ENCODE measurements at places on chromosomes 11 and 22.
A peak's percentile ranks its signal among the peaks of the same experiment; 100 is the strongest.

DNA sequence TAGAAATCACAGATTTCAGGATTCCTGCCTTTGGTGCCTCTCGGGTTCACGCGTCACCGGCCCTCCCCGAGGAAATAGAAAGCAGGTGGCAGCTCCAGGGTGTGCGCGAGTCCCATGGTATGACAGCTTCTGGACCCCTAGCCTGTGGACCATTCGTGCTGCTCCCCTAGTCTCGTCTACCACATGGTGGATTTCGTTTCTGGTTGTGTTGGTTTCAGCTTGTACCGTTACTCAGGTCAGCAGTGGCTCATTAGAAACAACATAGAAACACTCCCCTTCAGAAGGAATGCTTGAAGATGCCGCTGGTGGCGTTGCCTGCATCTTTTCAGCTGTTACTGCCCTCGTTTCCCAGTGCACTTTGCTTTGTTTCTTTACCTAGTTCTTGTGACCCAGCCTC lies 700 bp downstream of the TTC17 start:
- DNase-seq = peak; percentile 57

DNA sequence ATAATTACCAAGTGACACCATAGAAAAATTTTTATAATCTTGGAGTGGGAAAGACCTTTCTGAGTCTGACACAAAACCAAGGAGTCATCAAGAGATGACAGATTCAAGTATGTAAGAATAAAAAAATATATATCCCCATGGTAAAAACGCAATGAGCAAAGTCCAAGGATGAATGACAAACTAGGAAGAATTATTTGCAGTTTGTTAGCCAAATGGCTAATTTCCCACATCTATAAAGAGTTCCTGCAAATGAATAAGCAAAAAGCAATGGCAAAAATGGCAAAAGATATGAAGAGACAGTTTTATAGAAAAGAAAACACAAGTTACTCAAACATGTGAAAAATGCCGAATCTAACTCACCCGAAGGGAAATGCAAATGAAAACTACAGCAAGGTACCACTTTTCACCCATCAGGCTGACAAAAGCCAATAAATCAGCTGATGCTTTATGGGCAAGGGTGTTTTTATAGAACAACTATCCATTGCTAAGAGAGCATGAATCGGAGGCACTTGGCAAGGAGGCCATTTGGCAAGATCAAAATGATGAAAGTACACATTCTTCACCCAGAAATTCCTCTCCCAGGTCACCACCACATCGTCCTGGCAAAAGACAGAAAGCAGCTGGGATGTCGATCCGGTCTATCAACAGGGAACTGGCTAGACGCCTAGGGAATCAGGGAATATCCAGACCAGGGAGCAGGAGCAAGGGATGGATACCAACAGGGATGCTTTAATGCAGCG lies 21.1 kb upstream of the KLHL35 start:
- DNase-seq = peak; percentile 62

- DNase-seq = peak; percentile 52
Observed at GRCh38 chr11:12285811-12286222, 91.6 kb upstream of the PARVA start.

- no peak for DNase-seq
Observed at GRCh38 chr22:50009765-50010675, 2.5 kb downstream of the IL17REL start.

DNA sequence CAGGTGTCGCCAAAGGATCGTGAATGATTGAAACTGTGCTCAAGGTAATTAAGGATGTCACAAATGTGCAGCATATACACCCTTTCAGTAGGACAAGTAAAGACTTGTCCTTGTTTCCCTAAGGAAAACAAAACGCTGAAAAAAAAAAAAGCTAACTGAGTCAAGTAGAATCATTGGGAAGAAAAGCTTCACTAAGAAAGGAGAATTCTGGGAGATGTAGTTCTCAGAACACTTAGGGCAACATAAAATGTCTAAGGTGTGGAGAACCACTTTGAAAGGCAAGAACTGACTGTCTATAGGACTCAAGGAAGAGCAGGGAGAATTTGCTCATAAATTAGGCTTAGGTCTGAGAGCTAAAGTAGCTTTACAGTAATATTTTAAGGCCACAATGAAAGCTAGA lies 2.9 kb upstream of the OR5T1 start:
- no peak for DNase-seq

DNA sequence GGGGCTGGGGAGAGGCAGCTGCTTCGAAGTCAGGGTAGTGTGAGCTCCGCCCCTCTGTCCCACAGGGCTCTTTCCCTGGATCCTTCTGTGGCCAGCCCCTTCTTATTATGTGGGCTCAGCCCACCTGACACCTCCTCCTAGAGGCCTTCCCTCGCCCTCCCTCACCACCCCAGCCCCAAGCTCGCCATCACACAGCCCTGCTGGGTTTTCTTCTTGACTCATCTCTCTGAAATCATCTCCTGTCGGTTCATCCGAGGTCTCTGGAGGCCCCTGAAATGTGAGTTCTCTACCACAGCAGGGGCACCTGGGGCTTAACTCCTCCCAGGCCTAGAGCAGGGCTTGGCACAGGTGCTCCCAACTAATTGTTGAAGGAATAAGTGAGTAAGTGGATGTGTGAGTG lies 65.2 kb downstream of the CACNA1I start:
- peak; percentile 14 for DNase-seq

DNA sequence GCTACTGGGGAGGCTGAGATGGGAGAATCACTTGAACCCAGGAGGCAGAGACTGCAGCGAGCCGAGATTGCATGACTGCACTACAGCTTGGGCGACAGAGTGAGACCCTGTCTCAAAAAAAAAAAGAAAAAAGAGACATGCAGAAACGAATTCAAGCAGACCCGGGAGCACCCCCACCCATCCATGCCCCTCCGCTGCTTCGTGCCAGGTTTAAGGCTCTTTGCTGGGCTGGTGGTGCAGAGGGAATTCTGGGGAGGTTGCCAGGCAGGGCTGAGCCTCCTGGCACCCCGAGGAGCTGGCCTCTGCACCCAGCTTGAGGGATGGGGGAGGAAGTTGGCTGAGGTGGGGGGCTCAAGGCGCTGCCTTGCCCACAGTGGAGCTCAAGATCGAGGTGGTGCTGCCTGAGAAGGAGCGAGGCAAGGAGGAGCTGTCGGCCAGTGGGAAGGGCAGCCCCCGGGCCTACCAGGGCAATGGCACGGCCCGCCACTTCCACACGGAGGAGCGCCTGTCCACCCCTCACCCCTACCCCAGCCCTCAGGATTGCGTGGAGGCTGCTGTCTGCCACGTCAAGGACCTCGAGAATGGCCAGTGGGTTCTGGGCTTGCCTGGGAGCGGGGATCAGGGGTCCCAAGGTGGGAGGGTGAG lies 6.0 kb downstream of the AIFM3 start:
- DNase-seq = no peak

- peak; percentile 81 for DNase-seq
Observed at GRCh38 chr11:69744435-69744834, 30.7 kb downstream of the FGF4 start.

GRCh38 chr11:97607291-97608000 lies 1217.6 kb downstream of the JRKL start:
- peak; percentile 66 for DNase-seq

DNA sequence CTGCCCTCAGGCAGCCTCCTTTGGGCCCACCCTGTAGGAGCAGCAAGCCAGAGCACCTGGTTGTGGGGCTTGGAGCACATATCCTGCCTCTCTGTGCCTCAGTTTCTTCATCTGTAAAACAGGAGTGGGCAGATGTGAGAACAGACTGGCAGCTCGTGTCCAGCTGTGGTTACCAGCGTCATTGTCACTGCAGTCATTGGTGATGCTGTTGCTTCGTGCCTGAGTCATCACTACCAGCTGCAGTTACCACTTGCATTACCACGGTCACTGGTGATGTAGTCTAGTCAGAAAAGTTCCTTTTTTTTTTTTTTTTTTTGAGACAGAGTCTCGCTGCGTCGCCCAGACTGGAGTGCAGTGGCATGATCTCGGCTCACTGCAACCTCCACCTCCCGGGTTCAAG lies 20.4 kb downstream of the RSPH14 start:
- no peak for DNase-seq

GRCh38 chr22:45537734-45538181 lies 35.1 kb downstream of the FBLN1 start:
- peak; percentile 97 for DNase-seq

DNA sequence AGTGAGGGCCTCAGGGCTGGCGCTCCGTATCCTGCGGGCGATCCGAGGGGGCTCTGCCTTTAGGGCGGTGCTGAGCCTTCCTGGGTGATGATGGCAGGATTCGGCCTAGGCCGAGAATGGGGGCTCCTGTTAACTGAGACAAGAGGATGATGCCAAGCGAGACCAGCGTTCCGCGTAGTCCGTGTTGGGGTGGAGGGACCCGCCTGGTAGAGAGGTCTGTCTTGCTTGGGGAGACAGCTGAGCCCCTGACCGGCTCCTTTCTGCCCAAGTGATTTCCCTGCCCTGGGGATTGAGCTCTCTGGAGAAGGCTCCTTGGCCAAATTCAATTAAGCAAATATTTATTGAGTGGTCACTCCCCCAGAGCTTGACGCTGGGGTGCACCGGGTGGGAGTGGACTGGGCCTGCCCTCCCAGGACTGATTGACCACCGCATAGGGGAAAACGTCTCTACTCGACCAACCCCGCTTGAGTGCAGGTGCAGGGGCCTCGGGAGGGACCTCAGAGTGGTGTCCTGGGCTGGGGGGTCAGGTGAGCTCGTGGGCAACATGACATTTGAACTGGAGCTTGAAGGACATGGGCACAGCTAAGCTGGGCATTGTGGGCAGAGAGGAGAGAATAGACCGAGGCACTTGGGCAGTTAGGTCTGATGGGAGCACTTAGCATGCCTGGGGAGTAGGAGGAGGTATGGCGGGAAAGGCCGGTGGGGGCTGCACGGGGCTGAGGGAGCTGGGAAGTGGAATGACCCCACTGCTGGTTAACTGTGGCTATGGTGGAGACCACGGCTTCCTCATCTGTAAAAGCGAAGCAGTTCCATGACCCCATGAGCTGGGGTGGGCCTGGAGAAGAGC lies 1.1 kb downstream of the GNAZ start:
- no peak for DNase-seq

DNA sequence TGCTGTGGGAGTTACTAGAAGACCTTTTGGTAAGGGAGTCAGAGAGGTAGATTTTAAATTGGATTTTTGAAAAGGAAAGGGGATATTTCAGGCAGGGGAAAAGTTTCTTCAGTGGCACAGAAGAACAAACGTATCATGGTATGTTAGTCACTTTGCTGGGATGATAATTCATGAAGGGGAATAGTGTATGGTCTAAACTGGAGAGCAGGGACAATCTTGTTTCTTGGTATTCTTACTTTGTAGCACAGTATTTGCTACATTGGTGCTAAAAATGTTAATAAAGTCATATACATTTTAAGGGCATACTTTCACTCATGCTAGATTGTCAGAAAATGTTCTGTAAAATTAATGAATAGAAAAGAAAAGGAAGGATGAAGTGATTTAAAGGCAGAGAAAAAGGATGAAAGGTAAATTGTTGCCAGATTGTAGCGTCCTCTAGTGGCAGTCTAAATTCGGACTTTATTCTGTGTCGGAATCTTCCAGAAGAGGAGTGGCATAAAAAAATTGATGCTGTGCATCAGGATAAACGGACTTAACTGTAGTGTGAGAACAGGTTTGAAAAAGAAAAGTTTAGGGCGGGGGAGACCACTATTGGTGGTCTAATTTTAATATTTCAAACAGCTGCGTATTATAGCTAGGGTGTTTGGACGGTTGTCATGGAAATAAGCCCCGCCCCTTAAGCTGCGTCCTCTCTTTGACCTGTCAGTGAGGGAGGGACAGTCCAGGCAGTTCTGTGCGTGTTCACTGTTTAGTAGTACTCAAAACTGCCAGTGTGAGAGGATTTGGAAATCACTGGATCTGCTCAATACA lies at the start of gene BCO2:
TSS of gene BCO2 (plus strand) at position 724 of the 810 bp plus-strand sequence. CDS start 90 bp downstream, outside the sequence.
- peak; percentile 87 for DNase-seq

DNA sequence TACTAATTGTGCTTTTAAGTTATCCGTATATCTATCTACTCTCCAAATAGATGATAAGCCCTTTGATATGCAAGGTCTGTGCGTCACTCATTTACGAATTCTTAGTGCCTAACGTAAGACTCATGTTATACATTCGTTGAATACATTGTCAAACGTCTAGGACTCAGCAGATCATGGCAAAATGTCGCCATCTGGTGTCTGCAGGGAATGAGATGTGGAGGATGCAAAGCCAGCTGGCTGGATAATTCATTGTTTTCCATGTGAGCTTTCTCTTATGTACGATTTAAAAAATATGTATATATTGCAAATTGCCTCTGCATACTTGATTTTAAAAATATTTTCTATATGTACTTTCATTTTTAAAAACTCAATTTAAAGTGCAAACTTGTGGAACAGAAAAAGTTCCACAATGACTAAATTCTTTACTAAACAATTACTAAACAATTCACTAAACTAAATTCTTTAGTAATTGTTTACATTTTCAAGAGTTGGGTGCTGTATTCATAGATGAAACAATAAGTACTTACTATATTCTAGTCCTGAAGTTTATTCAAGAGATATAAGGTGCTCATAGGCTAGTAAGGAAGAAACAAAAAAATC lies 33.8 kb downstream of the ZNF202 start:
- peak; percentile 87 for DNase-seq

DNA sequence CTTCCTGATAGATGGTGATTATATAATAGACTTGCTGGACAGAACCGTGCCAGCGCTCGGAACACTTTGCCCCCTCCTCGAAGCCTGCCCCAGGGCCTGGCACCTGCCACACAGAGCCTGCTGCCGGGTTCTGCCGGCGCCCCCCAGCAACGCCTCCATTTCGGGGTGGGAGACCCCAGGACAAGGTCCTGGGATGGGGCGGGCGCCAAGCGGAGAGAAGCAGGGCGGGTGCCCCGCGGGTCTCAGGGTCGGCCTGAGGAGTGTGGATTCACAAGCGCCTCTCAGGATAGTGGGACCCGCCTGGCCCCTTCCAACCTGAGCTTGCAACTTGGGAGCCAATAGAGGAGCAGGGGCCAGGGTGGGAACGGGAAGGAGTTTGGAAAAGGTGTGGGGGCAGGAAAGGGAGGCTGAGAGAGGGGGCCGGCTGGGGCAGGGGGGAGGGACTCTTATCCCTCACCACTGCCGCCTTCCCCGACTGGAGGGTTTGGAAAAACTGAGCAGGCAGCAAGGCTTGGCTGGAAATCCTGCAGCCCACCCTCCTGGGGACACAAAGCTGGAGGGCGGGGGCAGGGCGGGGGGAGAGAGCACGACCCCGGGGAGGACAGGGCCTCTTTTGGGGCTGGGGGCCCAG lies 3.3 kb upstream of the BCL9L start:
- peak; percentile 60 for DNase-seq

- DNase-seq = no peak
Observed at GRCh38 chr11:76614471-76615179, 55.9 kb downstream of the LRRC32 start.

Data from choroid plexus epithelial cell (primary cell).